Purkinje cell (primary cell): ENCODE measurements at places on chromosomes 4 and X. TPM values are rescaled to one million over a fixed set of nuclear protein-coding genes. Genes with fewer than 3 reads are reported as not detected.

Gene ADGRG4
- polyA plus RNA-seq = not detected in 2 replicates

Gene TCEAL7
- 45.5 and 176 TPM in 2 replicates for polyA plus RNA-seq

Gene ELOVL6
- 67.8 and 70.1 TPM in 2 replicates for polyA plus RNA-seq

Gene TRO
- 27.0 and 31.1 TPM in 2 replicates for polyA plus RNA-seq

Gene GALNTL6
- 3.5 and 3.6 TPM in 2 replicates for polyA plus RNA-seq

Gene CCDC120
- polyA plus RNA-seq = 0.52 TPM in 1 of 2 replicates, not detected in the other

Gene DCAF16
- polyA plus RNA-seq = 6.8 and 15.5 TPM in 2 replicates

Gene TIMM8A
- polyA plus RNA-seq = 30.4 and 33.9 TPM in 2 replicates

Gene GPC3
- polyA plus RNA-seq = 3.6 and 4.9 TPM in 2 replicates

Gene FAM13A
- 21.9 and 31.1 TPM in 2 replicates for polyA plus RNA-seq

Gene GPR143
- 11.7 and 22.3 TPM in 2 replicates for polyA plus RNA-seq

Gene MAGEA2B
- not detected in 2 replicates for polyA plus RNA-seq

Gene CYTL1
- not detected in 2 replicates for polyA plus RNA-seq

Gene MAGEA2
- not detected in 2 replicates for polyA plus RNA-seq

Gene INPP4B
- 2.7 and 5.4 TPM in 2 replicates for polyA plus RNA-seq

Gene NUDT10
- 11.0 and 16.6 TPM in 2 replicates for polyA plus RNA-seq

Gene DRD5
- not detected in 2 replicates for polyA plus RNA-seq

Gene COL25A1
- 1.0 and 1.5 TPM in 2 replicates for polyA plus RNA-seq

Gene PAGE1
- polyA plus RNA-seq = not detected in 2 replicates

Gene NLGN3
- 16.1 and 16.4 TPM in 2 replicates for polyA plus RNA-seq

Gene FAM236D
- not detected in 2 replicates for polyA plus RNA-seq

Gene FANCB
- polyA plus RNA-seq = 2.8 TPM in 1 of 2 replicates, not detected in the other

Gene FGG
- polyA plus RNA-seq = not detected in 2 replicates

Gene RXFP1
- polyA plus RNA-seq = 10.5 TPM in 1 of 2 replicates, not detected in the other

Gene ADH7
- polyA plus RNA-seq = not detected in 2 replicates

Gene GIMD1
- polyA plus RNA-seq = not detected in 2 replicates

Gene TXK
- 0.85 TPM in 1 of 2 replicates, not detected in the other for polyA plus RNA-seq

Gene KLHL34
- polyA plus RNA-seq = 1.1 and 1.3 TPM in 2 replicates

Gene TAF7L
- polyA plus RNA-seq = 0.18 TPM in 1 of 2 replicates, not detected in the other

Gene SSX2
- not detected in 2 replicates for polyA plus RNA-seq

Gene TCEAL6
- 8.2 and 28.3 TPM in 2 replicates for polyA plus RNA-seq

Gene ASB9
- not detected in 2 replicates for polyA plus RNA-seq

Gene FAM9B
- polyA plus RNA-seq = not detected in 2 replicates

Gene TFE3
- 4.2 and 5.9 TPM in 2 replicates for polyA plus RNA-seq

Gene NPY2R
- polyA plus RNA-seq = 0.63 TPM in 1 of 2 replicates, not detected in the other

Gene RHOXF1
- polyA plus RNA-seq = 1.8 TPM in 1 of 2 replicates, not detected in the other

Gene NXF2
- not detected in 2 replicates for polyA plus RNA-seq

Gene SPANXD
- polyA plus RNA-seq = not detected in 2 replicates

Gene SHISA3
- polyA plus RNA-seq = not detected in 2 replicates

Gene ACSL4
- polyA plus RNA-seq = 63.8 and 70.0 TPM in 2 replicates

Gene TEX28
- polyA plus RNA-seq = not detected in 2 replicates

Gene PDLIM3
- 21.9 and 24.5 TPM in 2 replicates for polyA plus RNA-seq

Gene SMARCA1
- 22.0 and 28.2 TPM in 2 replicates for polyA plus RNA-seq

Gene FMR1NB
- not detected in 2 replicates for polyA plus RNA-seq

Gene QRFPR
- not detected in 2 replicates for polyA plus RNA-seq

Gene PRDX4
- 33.3 and 55.4 TPM in 2 replicates for polyA plus RNA-seq

Gene PPARGC1A
- polyA plus RNA-seq = 7.9 and 12.6 TPM in 2 replicates

Gene TIGD2
- polyA plus RNA-seq = 10.6 and 13.6 TPM in 2 replicates

Gene CORIN
- polyA plus RNA-seq = 1.2 and 1.7 TPM in 2 replicates

Gene NXF2B
- polyA plus RNA-seq = not detected in 2 replicates
